Activated CD8-positive, alpha-beta T cell treated with anti-CD3 and anti-CD28 coated beads for 36 hours (primary cell): ENCODE measurements at places on chromosomes 6 and 20. TPM values are rescaled to one million over a fixed set of nuclear protein-coding genes. Genes with fewer than 3 reads are reported as not detected.

C6orf132 gene
- 0.18 TPM for total RNA-seq

SLCO4A1 gene
- 66.5 TPM for total RNA-seq

HSPA1A gene
- total RNA-seq: 37.8 TPM

CNR1 gene
- total RNA-seq: not detected

DSN1 gene
- 23.9 TPM for total RNA-seq

SAPCD1 gene
- 13.6 TPM for total RNA-seq

RHAG gene
- total RNA-seq: not detected

CST7 gene
- total RNA-seq: 48.5 TPM

DNA sequence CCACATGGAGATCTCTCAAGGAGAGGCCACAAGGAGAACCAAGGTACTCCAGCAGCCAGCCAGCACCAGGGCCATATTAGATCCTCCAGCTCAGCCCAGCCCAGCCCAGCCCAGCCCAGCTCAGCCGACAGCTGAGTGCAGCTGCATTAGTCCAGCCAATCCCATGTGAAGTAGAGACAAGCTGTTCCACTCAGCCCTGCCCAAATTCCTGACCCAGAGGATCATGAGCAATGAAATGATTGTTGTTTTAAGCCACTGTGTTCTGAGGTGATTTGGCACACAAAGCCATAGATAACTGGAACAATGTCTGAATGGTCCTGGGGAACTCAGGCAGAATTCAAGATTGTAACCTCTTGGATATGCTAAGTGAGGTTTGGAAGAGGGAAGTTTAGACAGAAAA lies 59.5 kb upstream of the BMP2 start:
- H3K4me3 ChIP-seq: no peak overlapping the region
- DNase-seq: no peak
- H3K27ac ChIP-seq: no peak overlapping the region
- no peaks in the 10 kb centered on the region for H3K4me1 ChIP-seq

DNA sequence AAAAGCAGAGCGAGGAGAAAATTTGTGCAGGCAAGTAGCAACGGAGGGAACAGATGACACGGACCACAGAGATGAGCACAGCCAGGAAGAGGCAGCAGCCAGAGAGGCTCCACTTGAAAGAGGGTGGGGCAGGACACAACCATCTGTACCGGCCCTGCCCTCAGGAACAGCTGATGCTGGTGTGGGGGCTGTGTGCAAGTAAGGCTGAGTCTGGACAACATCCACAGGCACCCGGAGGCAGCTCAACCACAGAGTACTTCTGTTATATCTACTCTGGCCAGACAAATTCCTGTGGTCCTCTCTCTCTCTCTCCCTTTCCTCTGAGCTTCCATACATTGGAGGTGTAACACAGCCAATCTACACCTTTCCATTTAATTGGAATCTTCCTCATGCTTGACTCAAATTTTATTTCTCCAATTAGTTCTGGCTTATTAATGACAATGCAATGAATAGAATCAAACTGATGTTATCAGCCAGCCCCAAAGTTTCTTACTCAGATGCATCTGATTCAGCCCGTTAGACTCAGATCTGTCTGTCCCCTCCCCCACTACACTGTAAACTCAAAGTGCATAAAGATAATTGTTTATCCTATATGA lies 24.9 kb downstream of the KIF13A start:
- H3K4me1 ChIP-seq: no peaks in the 10 kb centered on the region
- no peak for DNase-seq
- no peaks in the 10 kb centered on the region for H3K36me3 ChIP-seq
- H3K4me3 ChIP-seq: no peak overlapping the region

GRCh38 chr6:67933278-67933677 lies 701.8 kb upstream of the ADGRB3 start:
- no peaks in the 10 kb centered on the region for H3K4me1 ChIP-seq
- no peak for DNase-seq
- H3K4me3 ChIP-seq: no peak overlapping the region
- H3K36me3 ChIP-seq: no peaks in the 10 kb centered on the region
- no peak overlapping the region for H3K27ac ChIP-seq

DNA sequence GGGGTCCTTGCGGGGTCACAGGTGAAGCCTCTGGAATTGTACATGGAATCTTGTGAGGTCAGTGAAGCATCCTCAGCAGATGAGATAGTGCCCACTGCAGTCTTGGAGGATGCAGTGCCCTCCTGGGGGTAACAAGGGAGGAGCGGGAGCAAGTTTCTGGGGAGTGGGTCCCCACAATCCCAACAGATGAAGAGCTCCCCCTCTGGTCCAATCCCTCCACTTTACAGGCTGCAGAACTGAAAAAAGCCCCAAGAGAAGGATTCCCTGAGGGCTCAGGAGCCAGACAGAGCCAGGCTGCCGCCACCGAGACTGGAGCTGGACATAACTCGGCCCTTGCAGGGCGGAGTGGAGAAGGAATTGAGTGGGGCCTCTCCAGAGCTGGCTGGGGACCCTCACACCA lies 52.4 kb downstream of the TTI1 start:
- no peak overlapping the region for H3K4me3 ChIP-seq
- peaks cover 10% of the 10 kb centered on the region for H3K4me1 ChIP-seq
- no peak overlapping the region for H3K27ac ChIP-seq
- peaks cover 12% of the 10 kb centered on the region for H3K36me3 ChIP-seq
- DNase-seq: no peak
- no peaks in the 10 kb centered on the region for H3K27me3 ChIP-seq

- H3K27ac ChIP-seq: no peak overlapping the region
- peaks cover 6% of the 10 kb centered on the region for H3K27me3 ChIP-seq
Measured at GRCh38 chr20:5887386-5887785, 62.9 kb downstream of the TRMT6 start.

GRCh38 chr6:155235087-155235486 lies 28.7 kb upstream of the CLDN20 start:
- no peak overlapping the region for H3K27ac ChIP-seq
- H3K4me3 ChIP-seq: no peak overlapping the region
- no peaks in the 10 kb centered on the region for H3K4me1 ChIP-seq
- no peak for DNase-seq
- peaks cover 4% of the 10 kb centered on the region for H3K27me3 ChIP-seq

DNA sequence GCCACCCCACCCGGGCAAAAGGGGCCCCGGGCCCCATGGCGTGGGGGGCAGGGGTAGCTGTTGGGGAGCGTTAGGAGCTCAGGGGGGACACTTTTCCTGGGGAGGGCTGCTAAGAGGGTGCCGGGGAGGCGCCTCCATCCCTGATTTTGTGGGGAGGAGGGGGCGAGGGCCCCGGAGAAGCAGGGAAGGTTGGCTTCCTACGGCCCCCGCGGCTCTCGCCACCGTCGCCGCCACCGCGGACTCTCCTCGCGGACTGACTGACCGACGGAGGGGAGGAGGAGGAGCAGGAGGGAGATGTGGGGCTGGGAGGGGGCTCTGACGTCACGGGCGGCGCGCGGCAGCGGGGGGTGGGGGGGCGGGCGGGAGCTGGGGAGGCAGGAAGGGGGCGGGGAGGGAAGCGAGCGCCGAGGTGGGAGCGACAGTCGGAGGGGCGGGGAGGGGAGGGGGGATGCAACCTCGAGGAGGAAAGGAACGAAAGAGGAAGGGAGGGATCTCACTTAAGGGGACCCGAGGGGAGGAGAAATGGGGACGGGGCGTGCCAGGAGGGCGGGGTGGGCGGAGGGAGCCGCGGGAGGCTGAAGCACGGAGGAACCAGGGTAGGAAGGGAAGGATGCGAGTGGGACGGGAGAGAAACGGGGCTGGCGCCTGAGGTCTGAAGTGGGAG lies 5.1 kb downstream of the GABBR1 start:
- peaks cover 6% of the 10 kb centered on the region for H3K27me3 ChIP-seq
- peak overlapping the region; percentile 79 for H3K4me3 ChIP-seq
- peak; percentile 57 for DNase-seq
- peaks cover 20% of the 10 kb centered on the region for H3K4me1 ChIP-seq
- peak overlapping the region; percentile 59 for H3K27ac ChIP-seq

DNA sequence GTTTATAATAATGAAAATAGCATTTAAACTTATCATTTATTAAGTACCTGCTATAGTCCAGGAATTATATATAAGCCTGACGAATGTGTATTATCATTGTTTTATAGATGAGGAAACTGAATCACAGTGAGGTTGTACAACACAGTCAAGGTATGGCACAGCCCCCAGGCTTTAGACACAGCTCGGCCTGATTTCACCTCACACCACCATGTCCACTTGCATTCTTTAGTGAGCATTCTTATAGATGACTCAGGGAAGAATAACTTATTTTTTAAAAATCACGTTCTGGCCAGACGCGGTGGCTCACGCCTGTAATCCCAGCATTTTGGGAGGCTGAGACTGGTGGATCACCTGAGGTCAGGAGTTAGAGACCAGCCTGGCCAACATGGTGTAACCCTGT lies 289.0 kb downstream of the SYNE1 start:
- no peaks in the 10 kb centered on the region for H3K36me3 ChIP-seq
- H3K4me3 ChIP-seq: no peak overlapping the region
- peaks cover 1% of the 10 kb centered on the region for H3K27me3 ChIP-seq
- no peak overlapping the region for H3K27ac ChIP-seq

GRCh38 chr20:44209686-44210405 lies 725 bp downstream of the OSER1 start:
- peak overlapping the region; percentile 92 for H3K27ac ChIP-seq
- peaks cover 11% of the 10 kb centered on the region for H3K36me3 ChIP-seq
- H3K4me3 ChIP-seq: peak overlapping the region; percentile 92
- peak; percentile 39 for DNase-seq
- no peaks in the 10 kb centered on the region for H3K27me3 ChIP-seq

DNA sequence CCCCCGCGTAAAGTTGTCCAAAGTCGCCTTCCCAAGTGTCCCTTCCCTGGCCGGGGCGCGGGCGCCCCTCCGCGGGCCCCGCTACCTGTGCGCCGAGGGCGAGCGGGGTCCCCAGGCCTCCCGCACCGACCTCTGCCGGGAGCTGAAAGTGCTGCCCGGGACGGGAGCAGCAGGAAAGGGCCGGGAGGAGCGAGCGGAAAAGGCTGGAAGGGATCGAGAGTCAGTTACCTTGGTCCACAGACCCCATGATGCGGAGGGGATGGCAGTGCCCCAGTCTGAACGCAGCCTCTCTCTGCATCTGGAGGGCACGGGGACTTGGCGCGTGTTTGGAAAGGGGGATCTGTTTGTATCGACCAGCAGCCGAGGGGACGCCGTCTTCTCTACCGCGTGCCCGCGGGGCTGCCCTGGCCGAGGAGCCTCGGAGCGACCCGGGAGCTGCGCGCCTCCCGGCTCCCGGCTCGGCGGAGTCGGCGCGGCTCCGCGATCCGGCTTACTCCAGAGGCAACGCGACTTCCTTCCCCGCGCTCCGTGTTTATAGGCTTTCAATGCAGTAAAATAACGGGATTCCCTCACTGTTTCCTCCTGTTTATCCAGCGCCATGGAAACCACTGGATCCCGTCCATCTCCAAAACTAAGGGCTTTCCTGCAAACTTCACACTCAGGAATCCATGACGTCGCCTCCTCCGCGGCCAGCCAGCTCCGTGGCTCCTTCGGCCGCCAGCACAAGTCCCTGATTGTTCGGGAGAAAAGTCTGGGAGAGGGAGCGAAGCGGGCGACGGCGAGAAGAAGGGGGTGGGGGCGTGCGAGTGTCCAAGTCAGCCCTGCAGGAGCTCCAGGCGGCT lies 20.0 kb upstream of the NFATC2 start:
- H3K36me3 ChIP-seq: no peaks in the 10 kb centered on the region
- peak overlapping the region; percentile 62 for H3K4me3 ChIP-seq
- peaks cover 33% of the 10 kb centered on the region for H3K4me1 ChIP-seq
- H3K27me3 ChIP-seq: peaks cover 51% of the 10 kb centered on the region

- peaks cover 5% of the 10 kb centered on the region for H3K36me3 ChIP-seq
- no peak overlapping the region for H3K4me3 ChIP-seq
- DNase-seq: no peak
- H3K27me3 ChIP-seq: no peaks in the 10 kb centered on the region
- no peak overlapping the region for H3K27ac ChIP-seq
Measured at GRCh38 chr6:131172222-131172621, 37.0 kb downstream of the AKAP7 start.

DNA sequence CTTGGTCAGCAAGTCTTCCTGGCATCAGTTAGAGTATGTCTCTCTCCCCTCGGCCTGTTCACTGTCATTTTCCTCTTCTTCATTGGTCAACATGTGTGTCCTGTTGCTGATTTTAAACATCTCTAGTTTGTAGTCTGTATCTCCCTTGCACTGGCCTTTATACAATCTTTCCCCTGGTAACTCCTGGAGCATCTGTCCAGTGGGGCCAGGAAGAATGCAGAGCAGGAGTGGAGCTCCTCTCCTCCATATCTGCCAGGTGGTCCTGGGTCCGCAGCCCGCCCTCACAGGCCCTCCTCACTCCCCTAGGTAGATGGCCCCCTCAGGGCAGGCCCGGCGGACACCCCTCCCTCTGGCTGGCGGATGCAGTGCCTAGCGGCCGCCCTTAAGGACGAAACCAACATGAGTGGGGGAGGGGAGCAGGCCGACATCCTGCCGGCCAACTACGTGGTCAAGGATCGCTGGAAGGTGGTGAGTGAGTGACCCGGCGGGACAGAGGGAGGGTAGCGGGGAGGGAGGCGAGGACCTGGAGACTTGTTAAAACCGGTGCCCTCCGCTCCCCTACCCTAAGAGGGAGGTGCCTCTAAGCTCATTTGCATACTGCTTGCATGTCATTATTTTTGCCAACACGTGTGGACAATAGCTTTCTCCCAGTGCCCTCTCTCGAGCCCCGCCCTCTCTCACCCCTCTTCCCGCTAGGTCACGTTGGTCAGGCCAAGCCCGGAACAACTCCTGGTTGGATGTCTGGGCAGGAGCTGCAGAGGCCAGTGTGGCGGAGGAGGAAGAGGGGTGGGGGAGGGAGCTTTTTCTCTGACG lies 3.2 kb downstream of the TTBK1 start:
- H3K27me3 ChIP-seq: peaks cover 20% of the 10 kb centered on the region
- no peaks in the 10 kb centered on the region for H3K36me3 ChIP-seq
- peak overlapping the region; percentile 77 for H3K4me3 ChIP-seq
- H3K27ac ChIP-seq: no peak overlapping the region
- H3K4me1 ChIP-seq: peaks cover 20% of the 10 kb centered on the region

DNA sequence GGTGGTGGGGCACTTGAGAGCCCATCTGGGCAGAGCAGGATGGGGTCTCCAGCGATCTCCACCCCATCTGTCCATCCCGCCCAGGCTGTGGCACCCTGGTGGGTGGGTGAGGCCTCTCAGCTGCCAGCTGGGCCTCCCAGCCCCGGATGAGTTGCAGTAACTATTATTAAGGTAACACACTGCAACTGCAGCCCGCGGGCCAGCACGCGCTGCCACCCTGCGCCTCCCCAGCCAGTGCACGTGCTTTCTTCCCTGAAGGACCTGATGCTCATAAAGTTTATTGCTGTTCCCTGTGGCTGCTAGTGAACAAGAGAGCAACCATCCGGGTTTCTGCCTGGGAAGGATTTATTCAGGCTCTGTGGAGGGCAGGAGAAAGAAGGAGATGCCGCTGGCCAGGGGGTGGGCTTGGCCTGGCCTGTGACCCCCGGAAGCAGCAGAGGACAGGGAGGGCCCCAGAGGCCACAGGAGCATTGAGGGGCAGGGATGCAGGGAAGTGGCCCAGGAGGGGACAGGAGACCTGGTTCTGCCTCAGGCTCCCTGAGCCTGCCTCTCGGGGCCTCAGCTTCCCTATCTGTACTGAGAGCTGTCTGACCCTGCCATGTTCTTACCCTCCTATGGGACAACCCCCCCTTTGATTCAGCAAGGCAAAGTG lies 1.7 kb downstream of the IP6K3 start:
- H3K36me3 ChIP-seq: no peaks in the 10 kb centered on the region
- H3K27me3 ChIP-seq: peaks cover 5% of the 10 kb centered on the region
- H3K4me1 ChIP-seq: peaks cover 2% of the 10 kb centered on the region
- no peak overlapping the region for H3K27ac ChIP-seq
- no peak overlapping the region for H3K4me3 ChIP-seq

GRCh38 chr6:147223736-147224135 lies 19.5 kb downstream of the STXBP5 start:
- no peaks in the 10 kb centered on the region for H3K27me3 ChIP-seq
- H3K27ac ChIP-seq: peak overlapping the region; percentile 38
- peaks cover 48% of the 10 kb centered on the region for H3K4me1 ChIP-seq
- DNase-seq: no peak
- H3K4me3 ChIP-seq: no peak overlapping the region
- H3K36me3 ChIP-seq: peaks cover 36% of the 10 kb centered on the region
